Activated naive CD4-positive, alpha-beta T cell treated with anti-CD3 and anti-CD28 coated beads, Interleukin-2, amount 50 U/mL, for 72 hours (primary cell): ENCODE measurements at places on chromosomes 13 and 19. TPM values are rescaled to one million over a fixed set of nuclear protein-coding genes. Genes with fewer than 3 reads are reported as not detected.

DNA sequence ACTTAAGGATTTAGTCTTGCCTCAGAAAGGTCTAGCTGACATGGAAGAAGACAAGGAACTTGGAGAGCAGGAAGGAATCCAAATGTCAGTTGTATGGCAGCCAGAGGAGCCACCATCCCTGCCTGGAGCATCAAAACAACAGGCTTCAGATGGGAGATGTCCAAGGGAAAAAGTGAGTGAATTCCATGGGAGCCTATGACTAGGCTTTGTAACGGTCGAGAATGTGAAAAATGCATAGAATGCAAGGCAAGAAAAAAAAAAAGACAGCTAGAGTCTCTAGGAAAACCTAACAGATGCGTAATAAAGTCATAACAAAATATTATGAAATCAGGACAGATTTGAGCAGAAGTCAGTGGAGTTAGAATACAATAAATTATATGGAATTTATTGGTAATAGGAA lies 183.7 kb upstream of the LSM14A start:
- DNase-seq, result no peak

DNA sequence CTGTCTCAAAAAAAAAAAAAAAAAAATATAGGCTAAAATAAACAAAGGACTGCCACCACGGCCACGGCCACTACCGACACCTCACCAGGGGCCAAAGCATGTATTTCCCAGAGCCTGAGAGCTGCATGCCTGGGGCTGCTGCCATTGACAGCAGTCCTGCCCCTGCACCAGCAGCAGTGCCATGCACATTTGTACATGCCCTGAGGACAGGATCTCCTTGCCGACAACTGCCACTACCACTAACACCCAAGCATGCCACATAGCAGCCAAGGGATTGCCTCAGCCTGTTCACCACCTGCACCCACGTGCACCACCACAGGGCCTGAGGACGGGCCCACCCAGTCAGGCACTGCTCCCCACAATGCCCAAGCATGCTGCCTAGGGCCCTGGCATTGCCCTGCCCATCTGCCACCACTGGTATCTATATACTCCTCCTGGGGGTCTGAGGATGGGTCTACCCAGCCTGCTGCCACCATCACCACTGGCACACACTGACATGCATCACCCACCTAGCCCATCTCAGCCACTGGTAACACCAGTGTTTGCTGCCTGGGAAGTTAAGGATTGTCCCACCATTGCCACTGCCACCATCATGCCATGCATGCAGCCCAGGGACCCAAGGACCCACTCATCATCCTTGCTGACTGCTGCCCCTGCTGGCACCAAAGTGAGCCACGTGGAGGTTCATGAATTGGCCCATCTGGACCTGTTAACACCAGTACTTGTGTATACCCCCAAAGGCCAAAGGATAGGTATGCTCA lies 10.6 kb upstream of the NUP62 start:
- DNase-seq, result no peak

DNA sequence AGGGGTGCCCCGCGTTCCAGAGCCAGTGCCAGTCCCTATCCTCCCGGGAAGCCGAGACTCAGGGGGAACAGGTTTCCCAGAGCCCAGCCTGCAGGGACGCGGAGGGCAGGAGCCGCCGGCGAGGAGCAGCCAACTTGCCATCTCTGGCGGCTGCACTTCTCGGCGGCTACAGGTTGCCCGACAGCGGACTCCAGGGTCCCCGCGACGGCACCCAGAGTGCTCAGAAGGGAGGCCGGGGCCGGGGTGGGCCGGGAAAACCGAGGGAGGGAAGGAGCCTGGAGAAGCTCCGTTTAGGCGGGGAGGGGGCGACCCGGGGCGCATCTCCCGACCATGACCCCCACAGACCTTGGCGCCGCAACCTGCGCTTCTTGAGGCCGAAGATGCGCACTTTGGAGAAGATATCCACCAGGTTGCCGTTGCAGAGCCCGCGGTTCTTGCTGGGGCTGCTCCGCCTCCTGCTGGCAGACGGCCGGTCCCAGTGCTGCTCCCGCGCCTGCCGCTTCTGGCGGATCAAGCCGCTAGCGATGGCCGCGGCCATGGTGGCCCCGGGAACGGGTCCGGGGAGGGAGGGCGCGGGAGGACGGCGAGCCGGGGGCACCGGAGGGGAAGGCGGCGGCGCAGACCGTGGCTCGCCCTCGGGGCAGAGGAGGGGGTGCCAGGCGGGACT lies 463.8 kb downstream of the ITGBL1 start:
- no peak for DNase-seq

DNA sequence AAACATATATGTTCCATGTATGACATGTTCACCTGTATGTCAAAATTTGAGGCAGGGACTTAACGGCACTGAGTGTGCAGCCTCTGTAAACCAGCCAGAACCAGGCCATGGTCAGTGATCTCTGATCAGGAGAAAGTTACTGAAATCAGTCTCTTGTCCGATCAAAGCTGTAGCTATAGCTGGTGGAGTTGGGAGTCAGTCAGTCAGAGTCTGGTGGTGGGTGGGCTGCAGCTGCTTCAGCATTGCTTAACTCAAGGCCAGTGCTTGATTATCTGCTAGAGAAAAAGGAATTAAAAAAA lies 78.3 kb downstream of the ANKRD10 start:
- no peak for DNase-seq

- DNase-seq, result no peak
Measured at GRCh38 chr13:30477346-30478195, 11.8 kb upstream of the HMGB1 start.

Gene NPAS1
- total RNA-seq, result not detected

Gene VSIG10L
- total RNA-seq, result 3.0 TPM

Gene ZMYM5
- 15.6 TPM for total RNA-seq

DNA sequence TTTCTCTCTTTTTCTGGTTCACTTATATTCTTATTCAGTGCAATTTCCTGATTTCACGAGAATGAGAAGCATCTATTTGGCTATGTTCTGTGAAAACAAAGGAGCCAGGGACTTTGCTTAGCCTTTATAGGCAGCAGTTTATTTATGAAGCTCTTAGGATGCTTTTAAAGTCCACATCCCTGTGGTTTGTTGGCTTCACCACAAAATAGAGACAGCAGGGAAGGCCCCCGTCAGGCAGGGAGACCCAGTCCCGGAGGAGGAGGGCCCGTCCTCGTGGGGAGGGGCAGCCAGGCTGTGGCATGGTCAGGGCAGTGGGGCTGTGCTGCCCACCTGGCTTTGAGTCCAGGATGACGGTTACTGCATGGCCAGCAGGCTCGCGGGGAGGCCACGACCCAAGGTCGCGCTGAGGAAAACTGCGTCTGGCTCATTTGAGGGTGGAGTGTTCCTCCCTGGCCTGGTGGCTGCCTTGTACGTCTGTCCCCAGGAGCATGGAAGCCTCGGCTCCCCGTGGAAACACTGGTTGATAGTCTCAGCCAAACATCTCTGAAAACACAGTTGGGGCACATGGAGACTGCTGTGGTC lies 92.7 kb downstream of the ATP11A start:
- peak; percentile 30 for DNase-seq

Gene WDR62
- 17.5 TPM for total RNA-seq

- peak; percentile 28 for DNase-seq
Measured at GRCh38 chr13:30466358-30466714, 600 bp upstream of the HMGB1 start.

Gene KCNN1
- 0.19 TPM for total RNA-seq

DNA sequence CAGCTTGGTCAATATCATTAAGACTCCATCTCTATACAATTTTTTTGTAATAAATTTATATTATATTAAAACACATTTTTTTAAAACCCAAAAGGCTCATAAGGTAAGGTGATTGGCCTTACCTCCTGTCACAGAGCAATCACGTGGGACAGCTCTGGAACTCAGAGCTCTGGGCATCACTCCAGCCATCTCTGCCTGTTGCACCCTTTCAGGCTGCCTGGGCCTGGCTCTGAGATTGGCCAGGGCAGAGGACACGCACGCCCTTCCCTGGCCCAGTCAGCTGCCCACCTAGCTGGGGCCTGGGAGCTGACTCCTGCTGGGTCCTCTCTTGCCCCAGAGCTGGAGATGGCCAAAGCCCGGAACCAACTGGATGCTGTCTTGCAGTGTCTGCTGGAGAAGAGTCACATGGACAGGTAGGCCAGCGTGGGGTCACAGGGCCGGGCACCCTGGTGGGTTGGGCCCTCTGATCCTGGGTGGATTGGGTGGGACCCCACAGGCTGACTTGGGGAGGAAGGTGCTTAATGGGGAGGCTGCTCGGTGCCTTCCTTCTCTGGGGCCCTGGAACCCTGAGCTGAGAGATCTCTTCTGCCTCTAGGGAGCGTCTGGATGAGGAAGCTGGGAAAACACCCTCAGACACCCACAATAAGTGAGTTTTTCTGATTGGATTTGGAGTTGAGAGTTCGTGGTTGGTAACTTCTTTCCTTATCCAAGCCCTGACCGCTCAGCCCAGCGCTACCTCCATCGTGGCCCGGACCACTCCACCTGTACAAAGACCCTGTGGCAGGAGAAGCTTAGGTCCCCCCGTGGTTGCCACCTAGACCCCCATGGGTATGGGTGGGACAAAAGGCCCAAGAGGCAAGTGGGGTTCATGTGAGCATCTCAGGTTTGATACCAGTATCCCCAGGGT lies 3.7 kb downstream of the LIN37 start:
- no peak for DNase-seq

DNA sequence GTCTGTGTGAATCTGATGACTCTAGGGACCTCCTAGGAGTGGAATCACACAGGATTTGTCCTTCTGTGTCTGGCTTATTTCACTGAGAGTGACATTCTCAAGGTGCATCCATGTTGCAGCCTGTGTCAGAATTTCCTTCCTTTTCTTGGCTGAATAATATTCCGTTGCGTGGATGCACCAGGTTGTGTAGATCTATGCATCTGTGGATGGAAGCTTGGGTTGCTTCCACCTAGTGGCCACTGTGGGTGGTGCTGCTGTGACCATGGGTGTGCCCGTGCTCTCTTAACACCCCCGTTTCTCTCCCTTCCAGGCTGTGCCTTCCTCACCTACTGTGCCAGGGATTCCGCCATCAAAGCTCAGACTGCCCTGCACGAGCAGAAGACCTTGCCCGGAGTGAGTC lies 26.2 kb downstream of the CELF5 start:
- DNase-seq, result no peak

DNA sequence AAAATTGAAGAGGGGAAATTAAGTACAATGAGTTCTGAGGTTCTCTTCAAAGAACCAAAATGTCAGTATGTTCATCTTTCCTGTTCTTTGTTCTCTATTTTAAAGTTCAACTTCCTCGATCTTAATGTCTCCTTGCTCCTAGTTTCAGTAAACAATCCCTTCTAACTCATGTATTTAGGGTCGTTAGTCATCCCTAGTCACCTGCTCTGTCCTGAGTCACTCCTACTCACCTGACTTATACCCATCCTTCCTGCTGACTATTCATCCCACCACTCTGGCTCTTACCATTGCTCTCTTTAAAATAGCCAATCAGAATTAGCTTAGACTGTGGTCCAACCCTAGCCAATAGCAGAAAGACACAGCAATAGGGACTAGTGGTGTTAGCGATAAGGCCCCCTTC lies 24.3 kb downstream of the ZNF90 start:
- DNase-seq, result no peak

- DNase-seq, result no peak
Measured at GRCh38 chr13:94696171-94696570, 16.2 kb downstream of the SOX21 start.
